Inflammatory macrophage (primary cell): ENCODE measurements at places on chromosomes 7 and 10.

DNA sequence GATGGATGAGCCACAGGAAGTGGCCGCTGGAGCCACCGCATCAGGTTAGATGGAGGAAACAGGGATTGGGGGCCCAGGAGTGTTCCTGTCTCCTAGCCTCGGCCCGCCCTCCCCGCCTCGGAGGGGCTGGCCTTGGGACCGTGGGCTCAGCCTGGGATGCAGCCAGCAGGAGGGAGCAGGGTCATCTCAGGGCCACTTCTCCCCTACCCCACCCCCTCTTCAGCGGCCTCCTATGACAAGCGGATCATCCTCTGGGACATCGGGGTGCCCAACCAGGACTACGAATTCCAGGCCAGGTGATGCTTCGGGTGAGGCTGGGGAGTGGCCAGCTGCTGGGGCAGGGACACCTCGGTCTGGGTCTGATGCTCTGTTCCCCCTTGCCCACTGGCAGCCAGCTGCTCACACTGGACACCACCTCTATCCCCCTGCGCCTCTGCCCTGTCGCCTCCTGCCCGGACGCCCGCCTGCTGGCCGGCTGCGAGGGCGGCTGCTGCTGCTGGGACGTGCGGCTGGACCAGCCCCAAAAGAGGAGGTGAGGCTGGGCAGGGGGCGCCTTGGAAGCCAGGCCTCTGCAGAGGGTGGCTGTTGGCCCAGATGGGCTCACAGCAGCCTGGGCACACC, 4.7 kb downstream of the LRWD1 start:
- no peak for DNase-seq

- no peak for DNase-seq
Observed at GRCh38 chr10:82757397-82757796, 882.4 kb downstream of the NRG3 start.

DNA sequence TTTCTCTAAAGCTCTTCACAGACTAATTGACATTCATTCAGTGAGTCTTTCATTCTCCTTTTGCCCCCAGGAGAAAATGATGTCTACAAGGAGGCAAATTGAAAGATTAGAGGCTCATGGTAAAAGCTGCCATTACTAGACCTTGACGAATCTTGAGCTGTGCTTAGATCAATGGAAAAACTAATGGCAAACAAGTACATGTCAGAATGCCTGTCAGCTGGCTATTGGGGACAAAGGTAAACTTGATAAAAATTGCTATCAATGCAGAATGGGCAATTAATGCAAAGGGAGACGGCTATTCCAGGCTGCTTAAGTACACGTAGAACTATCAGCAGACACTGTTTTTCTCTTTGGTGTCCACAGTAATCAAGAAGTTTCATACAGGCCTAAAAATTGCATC, 3.3 kb downstream of the ASAH2 start:
- DNase-seq = no peak

- DNase-seq = no peak
Observed at GRCh38 chr7:140738280-140738679, 41.8 kb downstream of the NDUFB2 start.

DNA sequence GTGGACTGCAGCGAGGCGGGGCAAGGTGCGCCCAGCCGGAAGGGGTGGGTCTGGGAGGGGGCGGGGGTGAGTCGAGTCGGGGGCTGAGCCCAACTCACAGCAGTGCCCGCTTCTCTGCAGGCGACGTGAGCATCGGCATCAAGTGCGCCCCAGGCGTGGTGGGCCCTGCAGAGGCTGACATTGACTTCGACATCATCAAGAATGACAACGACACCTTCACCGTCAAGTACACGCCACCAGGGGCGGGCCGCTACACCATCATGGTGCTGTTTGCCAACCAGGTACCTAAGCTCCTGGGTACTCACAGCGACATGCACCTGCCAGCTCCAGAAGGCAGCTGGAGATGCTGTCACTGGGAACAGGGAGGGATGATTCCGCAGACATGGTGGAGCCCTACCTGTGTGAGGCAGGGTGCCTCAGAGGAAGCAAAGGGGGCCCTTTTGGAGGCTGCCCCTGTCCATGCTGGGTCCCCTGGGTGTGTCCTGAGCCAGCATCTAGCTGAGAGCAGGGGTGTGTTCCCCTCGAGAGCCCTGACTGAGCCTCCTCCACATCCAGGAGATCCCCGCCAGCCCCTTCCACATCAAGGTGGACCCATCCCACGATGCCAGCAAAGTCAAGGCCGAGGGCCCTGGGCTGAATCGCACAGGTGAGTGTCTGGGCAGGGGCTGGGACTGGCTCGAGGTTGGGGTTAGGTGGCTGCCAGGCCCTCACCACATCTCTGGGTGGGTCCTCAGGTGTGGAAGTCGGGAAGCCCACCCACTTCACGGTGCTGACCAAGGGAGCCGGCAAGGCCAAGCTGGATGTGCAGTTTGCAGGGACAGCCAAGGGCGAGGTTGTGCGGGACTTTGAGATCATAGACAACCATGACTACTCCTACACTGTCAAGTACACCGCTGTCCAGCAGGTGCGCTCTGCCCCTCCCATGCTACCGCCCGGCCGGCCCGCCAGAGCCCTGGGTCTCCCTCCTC, 12.8 kb downstream of the FLNC start:
- no peak for DNase-seq

DNA sequence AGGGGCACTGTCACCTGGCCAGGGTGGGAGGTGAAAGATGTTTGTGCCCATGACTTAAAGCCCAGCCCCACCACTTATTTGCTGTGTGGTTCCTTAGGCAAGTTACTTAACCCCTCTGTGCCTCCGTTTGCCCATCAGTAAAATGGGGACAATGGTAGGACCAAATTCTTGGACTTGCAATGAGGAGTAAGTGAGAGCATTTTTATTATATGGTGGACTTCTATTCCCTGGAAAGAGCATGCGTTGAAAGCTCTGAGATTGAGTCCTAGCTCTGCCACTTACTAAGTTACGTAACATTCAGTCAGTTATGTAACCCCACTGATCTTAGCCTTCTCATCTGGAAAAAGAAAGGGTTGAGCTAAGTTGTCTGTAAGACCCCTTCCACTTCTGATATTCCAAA, 18.8 kb downstream of the VSIR start:
- DNase-seq = peak; percentile 73

DNA sequence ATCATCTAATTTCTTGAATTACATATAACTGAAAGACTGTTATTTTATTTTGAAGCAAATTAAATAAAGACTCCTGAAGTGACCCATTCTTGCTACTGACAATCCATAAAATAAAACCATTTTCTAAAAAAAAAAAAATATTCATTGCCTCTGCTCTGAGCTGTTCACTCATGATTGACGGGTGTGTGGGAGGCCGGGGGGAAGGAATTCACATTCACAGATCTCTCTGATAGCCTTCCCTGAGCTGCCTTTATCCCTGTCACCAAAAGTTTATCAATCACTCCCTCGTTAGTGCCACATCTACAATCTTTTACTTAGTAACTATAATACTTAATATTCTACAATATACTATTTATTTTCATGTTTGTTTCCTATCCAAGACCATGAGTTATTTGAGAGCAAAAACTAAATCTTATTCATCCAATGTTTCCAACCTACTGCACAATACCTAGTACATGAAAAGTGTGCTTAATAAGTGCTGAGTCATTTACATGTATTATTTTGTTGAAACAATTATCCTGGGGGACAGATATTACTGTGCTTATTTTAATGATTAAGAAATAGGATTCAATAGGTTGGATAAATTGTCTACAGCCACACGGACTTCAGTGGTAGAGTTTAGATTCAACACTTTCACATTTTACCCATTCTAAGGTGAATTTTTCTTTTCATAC, 618.7 kb downstream of the PHTF2 start:
- no peak for DNase-seq

- no peak for DNase-seq
Observed at GRCh38 chr10:33674491-33674890, 340.0 kb upstream of the NRP1 start.

- DNase-seq = no peak
Observed at GRCh38 chr10:82969405-82969804, 1094.4 kb downstream of the NRG3 start.

DNA sequence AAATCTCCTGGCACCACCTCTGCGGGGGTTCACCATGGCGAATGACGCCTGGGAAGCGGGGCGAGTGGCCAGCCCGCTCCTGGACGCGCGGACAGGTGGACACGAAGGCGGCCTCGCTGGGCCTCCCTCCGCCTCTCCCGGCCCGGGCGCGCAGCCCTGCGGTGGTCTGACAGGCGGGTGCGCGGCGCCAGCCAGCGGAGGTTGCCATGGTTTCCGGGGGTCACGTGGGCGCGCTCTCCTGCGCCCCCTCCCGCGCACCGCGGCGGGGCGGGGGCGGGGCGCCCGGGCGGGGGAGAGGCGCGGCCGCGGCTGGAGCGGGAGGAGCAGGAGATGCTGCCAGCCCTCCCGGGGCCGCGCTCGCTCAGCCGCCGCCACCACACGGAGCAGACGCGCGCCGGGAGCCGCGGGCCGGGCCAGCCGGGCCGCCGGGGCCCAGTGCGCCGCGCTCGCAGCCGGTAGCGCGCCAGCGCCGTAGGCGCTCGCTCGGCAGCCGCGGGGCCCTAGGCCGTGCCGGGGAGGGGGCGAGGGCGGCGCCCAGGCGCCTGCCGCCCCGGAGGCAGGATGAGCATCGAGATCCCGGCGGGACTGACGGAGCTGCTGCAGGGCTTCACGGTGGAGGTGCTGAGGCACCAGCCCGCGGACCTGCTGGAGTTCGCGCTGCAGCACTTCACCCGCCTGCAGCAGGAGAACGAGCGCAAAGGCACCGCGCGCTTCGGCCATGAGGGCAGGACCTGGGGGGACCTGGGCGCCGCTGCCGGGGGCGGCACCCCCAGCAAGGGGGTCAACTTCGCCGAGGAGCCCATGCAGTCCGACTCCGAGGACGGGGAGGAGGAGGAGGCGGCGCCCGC, at the start of gene PRKAR2B:
PRKAR2B (plus strand) TSS at position 359 of the 848 bp plus-strand sequence; CDS start at position 562, 203 bp downstream.
- peak; percentile 52 for DNase-seq

DNA sequence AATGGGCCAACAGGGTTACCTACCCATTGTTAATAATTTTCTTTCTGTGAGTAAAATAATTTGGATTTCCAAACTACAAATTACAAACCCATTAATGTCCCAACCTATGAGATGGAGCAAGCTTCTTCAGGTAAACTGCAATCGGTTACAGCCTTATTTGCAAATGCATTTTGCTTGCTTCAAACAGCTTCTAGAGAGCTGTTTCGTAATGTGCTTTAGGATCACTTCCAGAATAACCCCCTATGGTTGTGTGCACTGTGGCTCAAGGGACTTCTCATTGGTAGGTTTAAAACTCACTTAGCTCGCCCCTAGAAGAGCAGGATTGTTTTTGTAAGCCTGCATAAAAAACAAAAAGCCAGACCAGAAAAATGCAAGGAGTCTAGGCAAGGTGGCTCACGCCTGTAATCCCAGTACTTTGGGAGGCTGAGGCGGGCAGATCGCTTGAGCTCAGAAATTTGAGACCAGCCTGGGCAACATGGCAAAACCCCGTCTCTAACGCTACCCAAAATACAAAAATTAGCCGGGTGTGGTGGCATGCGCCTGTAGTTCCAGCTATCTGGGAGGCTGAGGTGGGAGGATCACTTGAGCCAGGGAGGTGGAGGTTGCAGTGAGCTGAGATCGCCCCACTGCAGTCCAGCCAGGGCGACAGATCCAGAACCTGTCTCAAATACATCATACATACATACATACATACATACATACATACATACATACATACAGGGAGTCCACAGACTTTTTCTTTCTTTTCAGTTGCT, 3.3 kb upstream of the MAP3K8 start:
- peak; percentile 27 for DNase-seq

- no peak for DNase-seq
Observed at GRCh38 chr7:17370901-17371585, 72.6 kb downstream of the AHR start.

DNA sequence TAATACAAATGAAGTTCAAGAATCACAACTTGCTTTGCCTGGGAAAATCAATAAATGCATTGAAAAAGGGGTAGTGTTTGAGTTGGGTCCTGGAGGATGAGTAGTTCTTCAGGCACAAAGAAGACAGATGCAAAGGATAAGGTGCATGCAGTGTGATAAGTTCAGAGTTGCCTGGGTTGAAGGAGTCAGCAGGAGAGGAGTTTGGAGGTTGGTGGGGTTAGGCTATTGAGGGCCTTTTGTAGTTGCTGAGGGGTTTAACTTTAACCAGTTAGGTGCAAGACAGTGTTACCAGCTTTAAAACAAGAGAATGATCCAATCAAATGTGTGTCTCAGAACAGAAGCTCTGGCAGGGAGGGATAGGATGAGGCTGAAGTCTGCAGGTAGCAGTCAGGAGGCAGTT, 44.3 kb upstream of the GLCCI1 start:
- no peak for DNase-seq

- DNase-seq = no peak
Observed at GRCh38 chr10:123488436-123488835, 177.7 kb upstream of the GPR26 start.

- no peak for DNase-seq
Observed at GRCh38 chr7:48280100-48280499, 108.8 kb downstream of the ABCA13 start.

DNA sequence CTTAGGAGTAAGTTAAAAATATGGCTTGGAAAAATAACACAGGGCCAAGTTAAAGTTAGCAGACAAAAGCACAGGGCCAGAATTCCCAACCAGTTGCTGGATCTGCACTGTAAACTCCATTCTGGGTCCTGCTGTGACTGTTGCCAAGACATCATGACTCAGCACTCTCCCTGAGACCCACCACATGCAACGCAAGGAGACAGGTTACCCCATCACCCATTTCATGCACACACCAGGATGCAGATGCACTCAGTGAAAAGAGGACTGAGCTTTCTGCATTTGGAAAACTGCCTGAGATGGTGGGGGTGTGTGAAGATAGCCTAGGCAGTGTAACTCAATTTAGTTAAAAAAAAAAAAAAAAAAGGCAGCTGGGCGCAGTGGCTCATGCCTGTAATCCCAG, 97.6 kb upstream of the ZNF438 start:
- DNase-seq = no peak

DNA sequence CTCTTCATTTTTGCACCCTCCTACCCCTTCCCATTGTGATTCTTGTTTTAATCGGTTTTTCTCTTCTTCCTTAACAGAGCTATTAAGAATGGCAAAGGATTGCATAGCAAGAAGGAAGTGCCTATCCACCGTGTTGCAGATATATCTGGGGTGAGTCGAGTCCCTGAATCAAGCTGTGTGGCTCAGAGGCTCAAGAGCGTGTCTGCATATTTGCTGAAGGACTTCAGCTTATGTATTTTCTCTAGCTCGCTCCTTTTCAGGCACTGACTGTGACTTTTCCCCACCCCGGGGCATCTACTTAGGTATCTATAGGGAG, 126.6 kb downstream of the LRRC4 start:
- DNase-seq = peak; percentile 50
